Central memory CD4-positive, alpha-beta T cell (primary cell): ENCODE measurements at places on chromosomes 3 and 15.

DNA sequence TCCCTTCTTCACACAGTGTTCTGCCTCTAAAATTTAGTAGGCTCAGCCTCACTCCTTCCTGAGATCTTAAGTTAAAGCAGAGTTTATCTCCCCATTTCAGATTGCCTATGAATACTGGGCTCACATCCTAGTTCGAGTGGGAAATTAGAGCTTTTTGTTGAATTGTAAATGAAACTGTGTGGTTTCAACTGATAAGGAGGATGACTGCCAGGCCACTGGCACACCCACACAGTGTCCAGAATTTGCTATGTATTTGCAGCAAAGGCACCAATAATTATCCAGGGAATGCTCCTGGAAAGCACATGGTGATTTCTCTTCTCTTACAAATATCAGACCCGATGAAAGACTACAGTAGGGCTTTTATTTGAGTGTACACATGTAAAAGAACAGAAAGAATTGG lies 308.1 kb upstream of the COL8A1 start:
- no peak for DNase-seq

DNA sequence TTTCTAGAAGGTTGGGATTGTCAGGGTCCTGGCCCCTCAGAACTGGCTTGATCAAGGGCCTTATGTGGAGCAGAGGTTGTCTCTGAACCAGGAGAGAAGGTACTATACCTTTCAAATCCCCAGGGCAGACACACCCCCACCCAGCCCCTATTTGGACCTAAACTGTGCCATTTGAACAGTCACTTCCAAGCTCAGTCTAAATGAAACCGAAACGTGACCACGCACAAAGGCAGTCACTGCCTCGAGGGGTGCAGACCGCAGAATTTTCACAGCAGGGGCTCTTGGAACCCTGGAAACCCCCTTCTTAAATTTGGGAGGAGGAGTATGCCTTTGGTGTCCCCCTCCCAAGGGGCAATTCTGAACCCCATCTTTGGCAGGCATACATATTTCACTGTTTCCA lies 53.7 kb downstream of the GRIP2 start:
- DNase-seq = no peak

- no peak for DNase-seq
These were observed 93.7 kb upstream of the GK5 start for GRCh38 chr3:142319094-142319493.

DNA sequence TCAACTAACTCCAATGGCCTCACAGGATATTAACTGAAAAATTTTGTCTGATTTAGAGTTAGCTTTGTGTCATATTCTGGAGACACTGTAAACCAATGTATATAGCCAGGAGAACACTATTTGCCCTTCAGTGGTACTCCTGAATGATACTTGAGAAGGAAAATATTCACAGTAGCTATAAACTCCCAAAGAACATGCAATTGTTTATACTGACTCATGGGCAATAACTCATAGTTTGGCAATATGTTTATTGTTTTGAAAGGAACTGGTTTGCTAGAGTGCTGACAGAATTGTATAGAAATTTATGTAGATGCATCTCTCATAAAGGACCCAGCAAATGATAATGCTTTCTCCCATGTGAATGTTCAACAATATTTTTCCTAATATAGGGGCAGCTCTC lies 537.6 kb downstream of the PLOD2 start:
- DNase-seq = no peak

DNA sequence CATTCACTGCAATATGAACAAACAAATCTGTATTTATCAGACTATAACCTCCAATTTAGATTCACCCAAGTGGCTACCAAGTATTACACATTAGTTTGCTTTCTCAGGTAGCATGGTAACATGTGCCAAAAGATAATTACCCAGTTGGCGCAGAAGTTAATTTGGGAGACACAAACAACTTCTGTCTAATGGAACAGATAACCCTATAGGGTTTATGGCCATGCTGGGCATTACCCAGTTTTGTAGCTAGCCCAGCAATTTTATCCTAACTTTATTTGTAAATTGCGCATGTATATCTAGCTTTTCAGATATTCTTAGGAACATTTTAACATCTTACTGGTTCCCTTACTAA lies 780 bp downstream of the RPL22L1 start:
- DNase-seq = no peak
